ENCODE measurements at places on chromosomes 4 and X.

DNA sequence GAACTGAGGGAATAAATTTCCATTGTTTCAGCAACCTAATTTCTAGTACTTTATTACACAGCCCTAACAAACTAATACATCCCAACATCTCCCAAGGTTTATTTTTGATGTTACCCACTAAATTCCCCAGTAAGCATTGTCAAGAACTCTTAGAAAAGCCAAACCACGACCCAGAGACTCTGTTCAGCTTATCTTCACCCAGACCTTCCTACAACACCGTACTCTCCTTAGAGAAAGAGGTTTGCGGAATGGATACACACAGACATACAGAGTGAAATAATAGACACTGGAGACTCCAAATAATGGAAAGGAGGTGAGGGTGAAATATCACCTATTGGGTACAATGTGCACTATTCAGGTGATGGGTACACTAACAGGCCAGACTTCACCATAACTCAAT lies 75.6 kb downstream of the LRBA start:
- DNase-seq, result no peak

GRCh38 chr4:92035666-92036065 lies 268.1 kb upstream of the GRID2 start:
- DNase-seq, result no peak

DNA sequence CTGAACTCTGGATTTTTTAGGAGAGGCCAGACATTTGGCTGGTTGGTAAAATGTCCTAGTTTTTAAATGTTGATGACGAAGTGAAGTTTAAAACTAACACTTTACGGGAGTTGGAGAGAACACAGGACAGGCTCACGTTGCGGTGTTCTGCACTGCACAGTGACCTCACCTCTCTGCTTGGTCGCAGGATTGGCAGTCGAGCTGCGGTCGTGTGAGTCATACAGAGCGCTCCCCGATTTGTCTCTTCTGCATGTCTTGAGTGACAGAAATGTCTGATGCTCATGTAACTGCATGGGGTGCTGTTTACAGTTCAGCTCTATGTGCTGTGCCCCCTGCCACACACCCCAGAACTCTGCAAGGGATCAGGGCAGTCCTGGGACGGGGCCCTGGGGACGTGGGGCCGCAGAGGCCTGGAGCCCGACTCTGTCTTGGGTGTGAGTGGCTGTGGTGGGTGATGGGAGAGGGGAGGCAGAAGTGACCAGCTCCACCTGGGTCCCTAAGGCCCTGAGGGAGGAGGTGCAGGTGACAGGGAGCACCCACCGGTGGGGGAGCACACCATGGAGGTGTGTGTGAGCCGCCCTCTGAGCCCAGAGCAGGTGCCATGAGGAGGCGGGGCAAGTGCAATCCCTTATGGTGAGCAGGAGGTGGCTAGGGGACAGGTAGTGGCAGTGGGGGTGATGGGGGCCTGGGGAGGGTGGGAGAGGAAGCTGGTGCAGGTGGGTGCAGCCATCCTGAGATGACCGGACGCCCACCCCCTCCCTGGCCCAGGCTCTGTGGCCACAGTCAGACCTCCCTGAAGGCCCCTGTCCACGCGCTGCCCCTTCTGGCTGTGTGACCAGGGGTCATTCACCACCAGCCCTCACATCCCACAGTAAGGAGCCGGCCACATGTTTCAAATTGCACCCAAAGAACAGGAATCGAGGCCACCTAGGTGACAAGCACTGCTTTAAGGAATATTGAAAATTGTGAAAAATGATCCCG lies 77.9 kb upstream of the ADRA2C start:
- no peak for DNase-seq

DNA sequence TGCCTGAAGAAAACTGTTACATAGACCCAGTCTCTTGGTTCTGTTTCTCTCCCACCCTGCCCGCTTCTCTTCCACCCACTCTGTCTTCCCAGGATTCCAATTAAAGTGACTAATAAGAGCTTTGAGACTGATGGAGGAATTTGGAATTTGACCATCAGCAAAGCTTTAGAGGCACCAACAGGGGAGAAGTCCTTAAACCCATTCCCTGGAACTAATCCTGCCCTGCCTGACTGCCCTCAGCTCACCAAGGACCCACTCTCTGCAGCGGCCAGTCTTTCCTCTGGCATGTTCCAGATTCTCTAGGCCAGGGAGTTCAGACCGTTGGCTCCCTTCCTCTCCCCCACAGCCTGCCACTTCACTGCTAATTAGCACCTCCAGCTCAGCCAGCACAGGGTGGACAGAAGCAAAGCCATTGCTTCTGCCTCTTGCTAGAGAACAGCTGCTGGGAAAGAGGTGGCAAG lies 23.9 kb downstream of the SCD5 start:
- DNase-seq, result no peak

DNA sequence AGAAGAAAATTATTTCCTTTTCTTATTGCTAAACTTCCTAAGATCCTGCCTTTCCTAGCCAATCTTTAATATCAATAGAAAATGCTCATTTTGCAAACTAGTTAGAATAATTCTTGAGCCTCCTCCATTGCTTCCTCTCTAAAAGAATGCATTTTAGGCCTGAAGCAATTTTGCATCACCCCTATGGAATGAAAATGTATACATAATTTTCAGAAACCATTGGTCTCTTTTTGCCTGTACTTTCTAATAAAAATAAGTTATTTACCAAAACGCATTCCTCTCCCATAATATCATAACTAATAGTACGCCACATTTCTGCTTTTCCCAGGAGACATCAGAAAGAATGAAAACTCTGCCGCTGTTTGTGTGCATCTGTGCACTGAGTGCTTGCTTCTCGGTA lies 1.7 kb downstream of the MUC7 start:
- no peak for DNase-seq

DNA sequence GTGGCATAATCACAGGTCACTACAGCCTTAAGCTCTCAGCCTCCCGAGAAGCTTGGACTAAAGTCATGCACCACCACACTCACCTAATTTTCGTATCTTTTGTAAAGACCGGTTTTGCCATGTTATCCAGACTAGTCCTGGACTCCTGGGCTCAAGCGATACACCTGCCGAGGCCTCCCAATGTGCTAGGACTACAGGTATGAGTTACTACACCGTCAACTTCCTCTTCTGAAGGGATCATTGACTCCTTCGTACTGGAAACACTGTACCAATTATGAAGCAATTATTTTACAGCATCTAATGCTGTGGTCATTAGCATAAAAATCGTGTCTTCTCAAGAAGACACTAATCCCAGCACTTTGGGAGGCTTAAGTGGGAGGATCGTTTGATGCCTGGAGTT lies 35.2 kb downstream of the PDS5A start:
- no peak for DNase-seq

DNA sequence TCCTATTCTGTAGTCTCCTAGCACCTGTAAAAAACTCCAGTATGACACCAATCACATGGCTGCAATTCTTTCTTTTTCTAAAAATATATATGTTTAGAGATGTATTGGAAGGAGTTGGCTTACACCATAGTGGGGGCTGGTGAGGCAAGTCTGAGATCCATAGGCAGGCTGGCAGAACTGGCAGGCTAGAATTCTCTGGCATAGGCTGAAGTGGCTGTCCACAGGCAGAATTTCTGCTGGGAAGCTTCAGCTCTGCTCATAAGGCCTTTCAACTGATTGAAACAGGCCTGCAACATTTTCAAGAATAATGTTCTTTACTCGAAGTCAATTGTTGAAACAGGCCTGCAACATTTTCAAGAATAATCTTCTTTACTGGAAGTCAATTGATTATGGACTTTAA lies 37.0 kb downstream of the FGF2 start:
- DNase-seq, result no peak

DNA sequence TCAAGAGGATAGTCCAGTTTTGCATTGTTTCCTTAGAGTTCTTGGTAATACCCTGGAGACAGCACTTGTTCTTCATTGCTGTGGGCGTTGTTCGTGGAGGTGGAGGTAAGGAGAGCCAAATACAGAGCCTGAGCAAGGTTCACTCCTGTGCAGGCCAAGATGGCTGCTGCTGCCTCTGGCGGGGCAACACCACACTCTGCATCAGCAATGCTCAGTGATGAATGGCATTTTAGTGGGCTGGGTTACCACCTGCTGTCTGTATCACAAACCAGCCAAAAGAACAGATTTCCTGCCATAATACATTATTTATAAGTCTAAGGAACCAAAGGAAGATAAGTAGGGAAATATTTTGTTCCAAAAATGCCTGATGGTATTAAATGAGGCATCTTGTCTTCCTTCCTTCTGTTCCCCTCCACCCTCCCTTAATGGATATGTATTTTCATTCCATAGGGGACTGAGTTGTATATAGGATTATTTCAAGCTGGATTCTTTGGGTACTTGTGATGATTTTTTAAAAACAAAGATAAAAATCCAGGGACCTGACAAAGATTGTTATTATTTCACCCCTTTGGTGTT lies 61.6 kb upstream of the LIMCH1 start:
- no peak for DNase-seq

DNA sequence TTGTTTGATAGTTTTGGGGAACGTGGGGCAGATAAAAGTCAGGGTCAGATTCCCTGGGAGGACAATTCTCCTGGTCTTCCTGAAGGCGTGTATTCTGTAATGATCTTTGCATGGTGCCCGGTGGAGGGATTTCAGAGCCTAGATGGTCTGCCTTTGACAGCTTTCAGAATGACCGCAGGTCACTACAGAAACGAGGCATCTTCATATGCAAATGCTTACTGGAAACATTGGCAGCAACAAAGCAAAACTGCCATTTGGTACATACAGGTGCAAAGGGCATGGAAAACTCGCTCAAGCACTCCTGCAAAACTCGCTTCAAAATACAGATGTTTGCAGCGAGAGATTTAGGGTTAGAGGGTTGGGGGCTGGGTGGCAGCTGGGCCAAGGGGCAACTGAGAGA lies 8.8 kb downstream of the C4orf50 start:
- no peak for DNase-seq

- DNase-seq, result no peak
Measured at GRCh38 chrX:149511081-149511480, 6.0 kb upstream of the IDS start.

DNA sequence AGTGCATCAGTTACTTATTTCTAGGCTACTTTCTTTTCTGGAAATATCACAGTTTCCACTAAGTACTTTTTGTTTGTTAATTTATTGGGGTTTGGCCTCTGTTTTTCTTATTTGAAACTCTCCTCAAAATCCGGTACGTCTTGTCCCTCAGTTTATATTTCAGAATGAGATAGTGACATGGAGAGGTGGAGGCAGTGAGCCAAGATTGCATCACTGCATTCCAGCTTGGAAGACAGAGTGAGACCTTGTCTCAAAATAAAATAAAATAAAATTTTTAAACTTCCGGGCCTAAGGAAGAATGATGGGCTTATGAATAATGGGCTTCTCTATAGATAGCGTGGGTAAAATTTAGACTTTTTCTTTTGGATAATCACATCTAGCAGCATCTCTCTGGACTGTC lies 567.8 kb downstream of the TRIML1 start:
- no peak for DNase-seq

DNA sequence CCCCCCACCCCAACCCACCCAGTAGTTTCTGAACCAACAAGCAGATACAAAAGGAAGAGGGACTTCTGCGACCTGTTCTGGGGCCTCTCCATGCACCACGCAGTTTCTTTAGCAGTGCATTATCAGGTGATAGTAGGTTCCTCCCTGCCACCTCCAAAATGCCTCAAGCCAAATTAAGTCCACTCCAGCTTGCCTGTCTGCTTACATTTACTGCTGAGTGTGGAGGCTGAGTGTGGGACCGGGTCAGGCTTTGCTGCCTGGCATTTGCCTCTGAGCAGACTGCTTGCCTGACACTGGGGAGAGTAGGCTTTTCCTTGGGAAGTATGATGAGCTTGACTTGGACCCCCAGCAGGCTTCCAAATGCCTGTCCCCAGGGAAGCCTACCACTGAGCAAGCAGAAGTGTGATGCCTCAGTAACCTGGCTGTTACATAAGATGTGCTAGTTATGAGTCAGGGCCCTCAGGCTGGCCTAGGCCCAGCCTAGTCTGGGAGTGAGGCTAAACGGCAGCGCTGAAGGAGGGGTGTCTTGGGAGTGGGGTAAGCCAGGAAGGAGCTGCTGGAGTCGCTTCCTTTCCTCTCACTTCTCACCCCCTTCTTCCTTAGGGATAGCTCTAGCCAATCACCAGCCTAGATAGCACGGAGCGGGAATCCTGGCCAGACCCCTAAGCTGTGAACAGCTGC lies 9.0 kb downstream of the TSC22D3 start:
- DNase-seq, result no peak

- no peak for DNase-seq
Measured at GRCh38 chr4:99207911-99208718, 10.9 kb downstream of the ADH6 start.

- peak; percentile 74 for DNase-seq
Measured at GRCh38 chrX:65668377-65669310, 1.2 kb downstream of the MSN start.

- DNase-seq, result no peak
Measured at GRCh38 chrX:70046978-70047377, 2.8 kb downstream of the AWAT2 start.

DNA sequence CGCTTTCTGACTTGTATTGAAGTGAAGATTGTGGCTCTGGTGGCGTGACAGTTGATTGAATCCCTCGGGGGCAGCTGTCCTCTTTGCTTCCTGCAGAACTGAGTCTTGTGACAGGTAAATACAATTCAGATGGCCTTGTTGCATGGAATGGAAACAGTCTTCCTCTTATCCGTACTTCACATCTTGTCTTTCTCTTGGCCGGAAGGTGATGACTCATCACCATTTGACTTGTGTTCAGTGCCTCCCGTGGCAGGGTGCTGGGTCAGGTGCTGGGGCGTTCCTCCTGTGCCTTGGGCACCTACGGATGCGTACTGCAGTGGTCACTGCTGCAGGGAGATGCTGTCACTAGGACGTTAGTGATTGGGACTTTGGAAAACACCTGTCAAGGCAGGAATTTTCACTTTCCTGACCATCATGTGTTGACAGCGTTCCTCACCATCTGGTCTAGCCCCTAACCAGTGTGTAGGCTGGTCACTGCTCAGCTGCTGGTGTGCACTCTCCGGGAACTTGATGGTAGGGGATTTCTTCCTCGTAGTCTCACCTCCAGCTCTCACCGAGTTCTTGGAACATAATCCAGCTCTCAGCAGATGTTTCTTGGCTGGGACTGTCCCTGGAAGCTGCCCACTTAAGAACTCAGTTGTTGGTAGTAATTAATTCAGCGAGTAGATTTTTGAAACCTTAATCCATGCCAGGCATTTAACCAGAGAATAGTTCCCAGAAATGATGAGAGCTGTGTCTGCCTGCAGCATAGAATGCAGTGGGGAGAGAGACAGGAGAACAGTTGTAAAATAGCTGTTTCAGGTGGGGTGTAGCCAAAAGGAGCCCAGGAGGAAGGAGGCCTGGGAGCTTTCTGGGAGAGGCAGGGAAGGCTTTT lies 7.2 kb downstream of the TBC1D14 start:
- DNase-seq, result peak; percentile 85

DNA sequence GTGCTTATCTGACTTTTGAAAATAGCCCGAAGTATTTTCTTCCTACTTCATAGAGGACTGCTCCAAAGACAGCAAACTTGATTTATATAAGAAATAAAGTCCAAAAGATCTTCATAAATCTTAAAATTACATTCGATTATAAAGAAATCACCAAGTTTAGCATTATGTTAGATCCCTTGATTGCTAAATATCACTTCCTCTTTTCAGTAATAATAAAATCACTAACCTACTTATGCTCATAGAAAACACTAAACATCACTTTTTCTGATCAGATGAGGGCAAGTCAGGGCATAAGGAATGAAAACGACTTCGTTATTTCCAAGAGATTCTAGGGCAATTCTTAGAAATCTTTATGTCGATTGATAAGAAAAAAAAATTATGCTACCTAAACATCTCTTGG lies 32.0 kb downstream of the DYNLT3 start:
- DNase-seq, result no peak

- no peak for DNase-seq
Measured at GRCh38 chrX:42714981-42715700, 62.8 kb downstream of the PPP1R2C start.
